Activated CD4-positive, alpha-beta T cell treated with anti-CD3 and anti-CD28 coated beads for 24 hours (primary cell): ENCODE measurements at places on chromosomes 3 and 15.

DNA sequence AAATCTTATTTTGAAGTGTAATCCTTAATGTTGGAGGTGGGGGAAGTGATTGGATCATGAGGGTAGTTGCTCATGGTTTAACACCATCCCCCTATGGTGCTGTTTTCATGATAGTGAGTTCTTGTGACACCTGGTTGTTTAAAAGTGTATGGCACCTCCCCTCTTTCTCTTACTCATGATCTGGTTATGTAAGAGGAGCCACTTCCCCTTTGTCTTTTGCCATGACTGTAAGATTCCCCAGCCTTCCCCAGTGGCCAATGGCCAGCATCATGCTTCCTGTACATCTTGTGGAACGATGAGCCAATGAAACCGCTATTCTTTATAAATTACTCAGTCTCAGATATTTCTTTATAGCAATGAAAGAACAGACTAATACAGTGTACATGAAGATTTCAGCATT is 39.8 kb upstream of the GMNC start:
- DNase-seq: no peak

GRCh38 chr15:70351391-70351790 is 253.7 kb upstream of the TLE3 start:
- no peak for DNase-seq

DNA sequence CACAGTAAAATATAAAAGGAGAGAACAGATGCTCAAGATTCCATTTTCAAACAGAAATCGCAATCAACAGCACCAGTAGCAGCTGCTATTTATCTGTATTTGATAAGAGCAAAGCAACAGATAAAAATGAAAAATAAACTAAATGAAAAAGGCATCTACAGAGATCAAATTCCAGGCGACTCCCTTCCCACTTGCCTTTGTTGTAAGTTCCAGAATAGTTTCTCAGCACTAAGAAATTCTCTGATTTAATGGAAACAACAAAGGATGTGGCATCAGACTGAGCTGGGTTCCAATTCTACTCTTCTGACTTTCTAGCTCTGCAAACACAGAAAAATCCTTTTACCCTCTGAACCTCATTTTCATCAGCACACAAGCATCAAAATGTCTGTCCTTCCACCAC is 110.8 kb upstream of the MME start:
- DNase-seq: no peak

DNA sequence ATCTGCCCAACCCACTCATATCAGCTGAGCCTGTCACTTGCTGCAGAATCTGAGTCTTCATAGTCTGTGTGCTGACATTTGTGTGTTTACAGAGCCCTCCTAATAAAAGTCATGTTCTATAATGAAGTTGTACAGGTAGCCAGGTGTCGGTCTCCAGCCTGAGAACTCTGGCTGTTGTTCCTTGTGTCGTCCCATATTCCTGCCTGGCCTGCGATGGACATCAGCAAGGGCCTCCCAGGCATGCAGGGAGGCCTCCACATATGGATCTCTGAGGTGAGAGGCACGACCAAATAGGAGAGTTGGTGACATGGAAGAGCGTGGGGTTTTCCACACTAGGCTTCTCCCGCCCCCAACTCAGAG is 2.9 kb downstream of the VILL start:
- DNase-seq: no peak

DNA sequence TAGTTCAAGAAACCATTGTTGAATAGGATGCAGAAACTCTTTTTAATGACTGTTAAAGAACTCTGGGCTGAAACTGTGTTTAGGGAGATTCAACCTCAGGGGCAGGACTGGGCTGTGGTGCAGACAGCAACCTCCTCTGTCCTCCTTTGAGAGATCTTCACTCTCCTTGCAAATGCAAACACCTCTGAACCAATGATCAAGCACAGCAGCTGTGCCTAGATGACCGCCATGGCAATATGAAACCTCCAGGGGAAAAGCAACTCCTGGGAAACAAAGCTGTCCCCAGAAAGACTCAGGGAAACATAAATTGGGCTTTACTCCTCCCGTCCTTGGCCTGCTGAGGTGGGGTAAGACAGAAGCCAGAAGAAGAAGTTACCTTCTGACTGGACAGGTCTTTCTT is 52.6 kb downstream of the TBC1D2B start:
- no peak for DNase-seq

- DNase-seq: no peak
Observed at GRCh38 chr3:69665026-69665737, 74.1 kb upstream of the MITF start.

- DNase-seq: no peak
Observed at GRCh38 chr3:82556113-82556512, 794.7 kb upstream of the GBE1 start.

DNA sequence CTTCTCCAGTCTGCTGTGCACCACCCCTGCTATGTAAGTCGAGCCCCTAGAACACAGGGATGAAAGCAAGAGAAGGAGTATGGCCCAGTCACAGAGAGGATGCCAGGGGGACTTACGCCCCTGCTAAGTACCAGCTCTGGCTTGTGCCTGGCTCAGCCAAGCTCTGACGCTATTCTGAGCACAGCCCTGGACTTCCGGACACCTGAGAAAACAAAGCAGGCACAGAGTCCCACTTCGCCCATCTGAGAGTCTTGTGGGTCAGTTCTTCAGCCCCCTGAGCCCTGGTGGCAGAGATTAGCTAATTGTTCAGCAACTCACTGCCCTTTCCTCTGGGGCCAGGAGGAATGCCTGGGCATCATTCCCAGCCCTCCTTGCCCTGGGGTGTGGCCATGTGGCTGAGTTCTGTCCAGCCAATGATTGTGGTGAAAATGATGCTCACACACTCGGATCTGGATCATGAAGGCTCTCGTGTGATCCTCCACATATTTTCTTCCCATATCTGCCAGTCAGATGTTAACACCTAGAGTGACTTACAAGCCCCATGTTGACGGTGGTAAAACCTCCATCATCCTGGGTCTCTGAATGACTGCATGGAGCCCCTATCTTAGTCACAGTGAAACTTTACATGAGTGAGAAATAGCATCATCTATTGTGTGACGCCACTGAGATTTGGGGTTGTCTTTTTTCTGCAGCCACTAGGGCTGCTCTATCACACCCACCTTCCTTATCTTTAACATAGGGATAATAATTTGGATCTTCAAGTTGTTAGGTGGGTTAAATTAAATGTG is 105.7 kb downstream of the TPRA1 start:
- DNase-seq: no peak

- DNase-seq: no peak
Observed at GRCh38 chr3:8529738-8530525, 28.3 kb downstream of the LMCD1 start.

- no peak for DNase-seq
Observed at GRCh38 chr3:4351164-4351855, 48.1 kb downstream of the SETMAR start.

- DNase-seq: no peak
Observed at GRCh38 chr3:59308684-59309083, 258.9 kb upstream of the CFAP20DC start.

GRCh38 chr15:69434238-69434637 is 18.4 kb upstream of the RPLP1 start:
- no peak for DNase-seq

DNA sequence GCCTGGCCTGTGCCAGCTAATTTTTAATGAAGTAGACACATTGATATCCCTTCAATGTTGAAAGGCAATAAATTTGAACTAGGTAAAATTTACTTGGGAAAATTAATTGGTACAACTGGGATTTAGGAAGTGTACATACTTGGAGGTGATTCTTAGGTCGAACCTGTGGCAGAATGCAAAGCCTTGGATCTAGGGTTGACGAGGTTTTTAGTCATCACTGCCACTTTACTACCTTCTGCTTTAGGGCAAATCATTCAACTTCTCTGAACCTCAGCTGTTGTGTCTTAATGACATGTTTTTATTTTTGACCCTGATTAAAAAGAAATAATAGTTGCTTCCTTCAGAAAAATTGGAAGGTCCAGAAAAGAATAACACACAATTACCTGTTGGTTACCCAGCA is 2.5 kb downstream of the APPL1 start:
- no peak for DNase-seq

- no peak for DNase-seq
Observed at GRCh38 chr3:31918179-31919150, 62.6 kb downstream of the OSBPL10 start.

GRCh38 chr15:37056177-37057121 is 43.9 kb downstream of the MEIS2 start:
- DNase-seq: no peak

DNA sequence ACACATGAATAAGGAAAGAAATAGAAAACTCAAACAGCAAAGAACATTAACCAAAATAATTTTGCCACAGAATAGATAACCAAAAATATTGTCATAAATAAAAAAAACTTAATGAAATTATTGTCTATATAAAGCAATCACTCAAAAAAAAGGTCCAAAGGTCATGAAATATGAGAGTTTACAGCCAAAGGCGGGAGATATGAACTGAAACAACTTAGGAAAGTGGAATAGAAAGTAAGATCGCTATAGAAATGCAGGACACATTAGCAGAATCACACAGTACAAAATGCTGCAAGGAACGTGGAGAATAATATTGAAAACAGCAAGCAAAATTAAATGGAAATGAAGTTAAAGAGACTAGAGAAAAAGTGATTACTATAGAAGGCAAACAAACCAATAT is 375.0 kb upstream of the ARHGEF26 start:
- DNase-seq: no peak

DNA sequence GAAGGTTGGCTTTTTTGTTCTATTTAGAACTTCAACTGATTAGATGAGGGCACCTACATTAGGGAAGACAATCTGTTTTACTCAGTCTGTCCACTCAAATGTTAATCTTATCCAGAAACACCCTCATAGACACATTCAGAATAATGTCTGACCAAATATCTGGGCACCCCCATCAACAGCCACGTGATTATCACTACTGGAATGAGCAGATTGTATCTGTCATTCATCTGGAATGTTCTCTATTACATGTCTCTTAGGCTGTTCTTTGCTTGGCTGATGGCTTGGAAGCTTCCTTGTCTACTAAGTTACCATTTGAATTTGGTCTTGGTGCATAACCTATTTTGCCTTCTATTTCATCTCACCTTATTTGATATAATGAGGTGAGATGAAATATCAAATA is 15.7 kb upstream of the LRRC58 start:
- no peak for DNase-seq

DNA sequence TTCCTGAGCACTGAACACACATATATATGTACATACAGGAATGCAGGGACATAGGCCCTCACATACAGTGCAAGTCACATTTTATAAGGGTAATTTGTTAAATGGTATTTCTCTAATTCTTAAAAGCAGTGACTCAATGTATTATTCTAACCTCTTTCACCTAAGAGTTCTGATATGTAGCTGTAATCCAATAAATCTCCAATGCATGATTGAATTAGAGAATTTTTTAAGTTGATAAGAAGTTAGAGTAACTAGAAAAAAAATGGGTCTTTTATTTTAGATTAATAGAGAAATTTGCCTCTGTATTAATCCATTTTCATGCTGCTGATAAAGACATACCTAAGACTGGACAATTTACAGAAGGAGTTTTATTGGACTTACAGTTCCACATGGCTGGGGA is 98.2 kb downstream of the RBMS3 start:
- no peak for DNase-seq

DNA sequence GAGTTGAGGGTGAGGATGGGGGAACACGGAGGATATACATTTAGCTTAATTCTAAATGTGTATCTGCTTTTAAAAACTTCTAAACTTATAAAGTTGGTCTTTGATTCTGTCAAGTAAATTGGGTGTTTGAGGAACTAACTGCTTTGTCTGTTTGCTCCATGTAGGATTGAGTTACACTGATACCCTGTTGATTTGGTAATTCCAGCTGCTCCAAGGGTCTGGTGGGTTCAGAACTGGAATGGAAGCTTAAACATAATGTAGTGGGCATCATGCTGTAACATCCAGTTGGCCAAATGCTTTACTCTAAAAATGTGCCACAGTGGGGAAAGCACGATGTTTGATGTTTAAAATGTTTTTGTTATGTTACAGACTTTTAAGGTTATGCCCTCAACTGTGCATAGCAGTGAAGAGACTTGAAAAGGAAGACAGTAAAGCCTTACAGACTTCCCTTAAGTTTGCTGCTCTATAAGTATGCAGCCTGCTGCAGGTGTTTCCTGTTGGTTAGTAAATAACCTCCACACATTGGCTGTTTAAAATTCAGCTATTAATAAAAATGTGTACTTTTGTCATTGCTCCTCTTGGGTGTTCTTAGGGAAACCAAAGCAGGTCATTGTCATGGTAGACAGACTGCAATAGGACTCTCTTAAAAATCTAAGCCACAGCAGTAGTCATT is 5.9 kb upstream of the EDEM1 start:
- DNase-seq: no peak

DNA sequence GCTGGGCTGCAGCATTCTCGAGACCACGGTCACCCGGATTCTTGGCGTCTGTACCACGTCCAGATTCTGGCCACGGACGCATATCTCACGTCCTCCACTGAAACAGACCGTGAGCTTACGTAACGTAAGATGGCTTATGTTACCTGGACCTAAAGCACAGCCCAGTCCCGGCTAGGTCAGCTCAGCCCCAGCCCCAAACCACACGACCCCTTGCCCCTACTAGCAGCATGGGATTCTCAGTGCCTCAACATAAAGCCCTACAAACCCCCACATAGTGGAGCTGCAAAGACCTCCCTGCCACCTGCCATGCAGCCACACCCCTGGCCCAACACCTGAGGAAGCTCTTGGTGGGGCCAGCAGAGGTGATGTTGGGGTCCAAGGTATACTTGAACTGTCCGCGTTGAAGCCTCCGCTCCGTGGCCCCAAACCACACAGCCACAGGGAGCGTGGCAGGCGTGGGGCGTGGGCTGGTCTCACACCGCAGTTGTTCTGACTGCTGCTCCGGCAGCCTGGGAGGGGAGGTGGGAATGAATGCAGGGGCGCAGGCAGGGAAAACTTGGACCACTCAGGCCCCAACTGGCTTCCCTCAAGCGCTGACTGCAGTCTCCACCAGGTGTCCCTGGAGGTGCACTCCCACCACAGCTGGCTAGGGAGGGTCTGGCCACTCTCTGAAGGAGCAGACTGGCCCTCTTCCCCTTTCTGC is 14.5 kb downstream of the PLXNB1 start:
- no peak for DNase-seq

DNA sequence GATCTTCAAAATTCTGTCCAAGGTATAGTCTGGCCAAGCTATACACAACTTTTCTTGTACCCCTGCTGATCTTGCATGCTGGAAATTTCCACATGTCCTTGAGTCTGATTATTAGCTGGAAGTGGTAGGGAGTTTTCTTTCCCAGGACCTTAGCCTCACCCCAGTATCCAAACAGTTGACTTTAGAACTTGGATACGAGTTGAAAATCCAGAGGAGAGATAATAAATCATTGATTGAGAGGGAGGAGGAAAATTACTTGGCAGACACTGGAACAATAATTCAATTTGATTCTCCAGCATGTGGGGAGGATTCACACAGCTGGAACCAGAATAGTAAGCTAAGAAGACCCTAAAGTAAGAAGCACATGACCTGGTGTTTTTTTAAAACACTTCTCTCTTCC is 116.4 kb downstream of the IL5RA start:
- DNase-seq: no peak
